Kasumi-1 (cell line): ENCODE measurements at places on chromosomes 7 and 10.

- no peak for DNase-seq
These were observed 124.7 kb upstream of the UNC5B start for GRCh38 chr10:71087622-71088021.

- DNase-seq, result no peak
These were observed 38.0 kb downstream of the PSAP start for GRCh38 chr10:71812913-71813590.

DNA sequence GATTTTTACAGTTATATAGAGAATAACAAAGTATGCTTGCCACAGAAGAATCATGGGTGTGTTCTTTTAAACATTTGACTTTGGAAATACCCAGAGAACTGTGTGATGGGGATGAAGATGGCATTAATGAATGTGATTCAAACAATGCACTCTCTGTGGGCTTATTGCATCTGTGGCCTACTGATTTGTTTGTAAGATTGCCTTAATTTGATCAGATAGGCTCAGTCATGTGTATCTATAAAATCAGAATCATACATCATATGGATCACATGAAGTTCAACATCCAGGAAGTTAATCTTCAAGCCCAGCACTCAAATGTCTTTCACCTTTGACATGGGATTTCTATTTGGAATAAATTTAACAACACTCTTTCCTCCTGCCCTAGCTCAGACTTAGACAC lies 410.9 kb downstream of the SUGCT start:
- DNase-seq, result no peak

DNA sequence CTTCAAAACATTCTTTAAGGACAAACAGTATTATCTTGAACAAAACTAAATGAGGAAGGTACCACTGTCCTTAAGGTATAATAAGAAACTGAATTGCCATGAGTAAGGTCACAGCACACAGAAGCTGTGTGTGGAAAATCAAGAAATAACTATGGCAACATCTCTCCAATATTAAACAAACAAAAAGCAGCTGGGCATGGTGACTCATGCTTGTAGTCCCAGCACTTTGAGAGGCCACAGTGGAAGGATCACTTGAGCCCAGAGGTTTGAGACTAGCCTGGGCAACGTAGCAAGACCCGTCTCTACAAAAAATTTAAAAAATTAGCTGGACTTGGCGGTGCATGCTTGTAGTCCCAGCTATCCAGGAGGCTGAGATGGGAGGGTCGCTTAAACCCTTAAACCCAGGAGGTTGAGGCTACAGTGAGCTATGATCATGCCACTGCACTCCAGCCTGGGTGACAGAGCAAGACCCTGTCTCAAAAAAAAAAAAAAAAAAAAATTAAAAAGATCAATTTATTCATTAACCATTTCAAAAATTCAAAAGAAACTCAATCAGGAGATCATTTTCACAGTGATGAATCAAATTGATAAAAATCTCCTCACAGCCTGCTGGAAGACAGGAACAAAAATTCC lies 195.4 kb downstream of the SKIDA1 start:
- DNase-seq, result no peak

DNA sequence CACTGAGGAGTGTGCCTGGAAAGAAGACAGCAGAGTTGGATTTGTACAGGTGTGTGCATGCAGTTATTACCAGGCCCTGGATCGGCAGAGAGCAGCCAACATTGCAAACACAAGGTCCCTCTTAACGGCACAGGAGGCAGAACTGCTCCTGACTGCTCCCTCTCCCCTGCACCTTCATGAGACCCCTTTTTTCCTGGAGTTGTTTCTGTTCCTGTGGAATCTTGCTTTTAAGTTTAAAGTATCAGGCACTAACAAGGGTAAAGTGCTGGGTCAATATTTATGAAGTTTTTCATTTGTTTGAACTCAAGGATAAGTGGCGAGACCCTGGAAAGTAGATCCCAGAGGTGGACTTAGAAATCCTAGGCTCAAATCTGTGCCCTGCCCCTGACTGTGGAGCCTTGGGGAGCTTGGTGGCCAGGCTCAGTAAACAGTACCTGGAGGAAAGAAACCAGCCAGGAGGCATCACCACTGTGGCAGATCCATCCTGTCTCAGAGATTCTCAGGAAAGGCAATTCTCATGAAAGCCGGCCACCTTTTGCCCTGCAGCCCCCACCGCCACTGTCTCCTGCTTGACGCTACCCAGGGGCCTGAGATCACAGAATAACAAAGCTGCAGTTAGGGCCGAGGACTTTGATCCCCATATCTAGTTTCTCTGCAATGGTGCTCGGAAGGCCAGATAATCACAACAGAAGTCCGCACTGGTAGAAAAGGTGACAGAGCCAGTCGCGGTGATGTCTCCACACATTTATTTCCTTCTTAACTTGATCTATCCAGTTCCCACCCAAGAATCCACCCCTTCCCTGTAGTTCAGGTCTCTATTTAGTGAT lies 36.7 kb downstream of the DDC start:
- DNase-seq, result no peak

DNA sequence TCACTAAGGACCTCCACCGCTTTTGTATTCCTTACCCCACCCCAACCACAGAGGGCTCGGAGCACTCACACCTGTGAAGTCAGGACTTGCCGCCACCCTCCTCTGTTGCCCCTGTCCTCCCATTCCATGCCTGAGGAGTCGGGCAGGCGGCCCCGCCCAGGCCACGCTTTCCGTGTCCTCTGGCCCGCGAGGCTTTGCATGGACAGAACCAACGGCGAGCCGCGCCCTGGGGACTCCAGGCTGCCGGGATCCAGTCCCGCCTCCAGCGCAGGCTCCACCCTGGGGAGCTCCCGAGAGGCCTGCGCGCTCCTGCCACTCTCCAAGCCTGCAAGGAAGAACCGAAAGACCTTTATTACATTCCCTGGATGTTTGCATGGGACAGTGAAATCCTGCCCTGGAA lies 366.4 kb upstream of the POM121L12 start:
- DNase-seq, result no peak

DNA sequence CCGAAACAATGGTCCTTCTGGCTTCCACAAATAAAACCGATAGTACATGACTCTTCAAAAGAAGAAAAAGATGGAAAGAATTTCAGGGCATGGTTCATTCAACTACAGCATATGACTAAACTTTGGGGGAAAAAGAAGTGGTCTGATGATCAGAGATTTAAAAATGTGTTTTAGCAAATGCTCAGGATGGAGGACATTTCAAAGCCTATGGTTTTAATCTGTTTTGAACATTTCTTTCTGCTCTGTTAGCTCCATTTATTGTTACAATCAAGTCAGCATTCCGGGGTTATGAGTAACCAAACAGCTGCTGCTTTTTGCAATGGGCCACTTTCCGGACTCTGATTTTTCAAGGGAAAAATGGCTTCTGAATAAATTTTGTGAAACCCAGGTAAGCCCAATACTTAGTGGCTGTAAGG lies 142.4 kb downstream of the CUBN start:
- DNase-seq, result no peak

- no peak for DNase-seq
These were observed 733.5 kb downstream of the ZWINT start for GRCh38 chr10:55627501-55628051.

DNA sequence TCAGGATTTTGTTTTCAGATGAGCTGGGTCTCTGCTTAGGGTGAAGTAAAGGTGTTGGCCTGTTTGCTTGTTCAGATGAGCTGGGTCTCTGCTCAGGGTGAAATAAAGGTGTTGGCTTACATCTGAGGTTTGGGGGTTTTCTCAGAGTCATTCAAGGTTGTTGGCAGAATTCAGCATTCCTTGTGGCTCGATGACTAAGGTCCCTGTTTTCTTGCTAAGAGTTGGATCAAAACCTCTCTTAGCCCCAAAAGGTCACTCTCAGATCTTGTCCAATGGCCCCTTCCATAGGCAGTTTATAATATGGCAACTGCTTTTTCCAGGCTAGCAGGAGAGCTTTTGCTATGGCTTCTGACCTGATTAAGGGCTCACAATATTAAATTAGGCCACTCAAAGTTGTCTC lies 106.6 kb downstream of the ADAM22 start:
- DNase-seq, result no peak

DNA sequence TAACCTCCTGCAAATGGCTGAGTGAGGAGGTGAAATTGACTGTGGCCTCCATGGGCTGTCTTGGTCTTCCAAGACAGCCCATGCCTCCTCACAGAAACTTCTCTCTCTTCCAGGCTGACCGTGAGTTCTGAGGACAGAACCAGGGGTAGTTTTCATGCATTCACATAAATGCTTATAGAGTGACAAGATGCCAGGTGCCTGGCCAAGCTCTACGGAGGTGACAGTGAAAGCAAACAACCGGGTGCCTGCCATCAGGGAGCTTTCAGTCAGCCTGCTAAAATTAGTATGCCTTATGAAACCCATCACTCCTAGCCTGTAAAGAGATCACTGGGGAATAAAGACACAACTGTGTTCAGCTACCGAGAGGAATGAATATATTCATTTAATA lies 919 bp upstream of the RHOBTB1 start:
- DNase-seq, result peak; percentile 55
